ENCODE measurements at places on chromosomes 3 and 15. TPM values are rescaled to one million over a fixed set of nuclear protein-coding genes. Genes with fewer than 3 reads are reported as not detected.

DNA sequence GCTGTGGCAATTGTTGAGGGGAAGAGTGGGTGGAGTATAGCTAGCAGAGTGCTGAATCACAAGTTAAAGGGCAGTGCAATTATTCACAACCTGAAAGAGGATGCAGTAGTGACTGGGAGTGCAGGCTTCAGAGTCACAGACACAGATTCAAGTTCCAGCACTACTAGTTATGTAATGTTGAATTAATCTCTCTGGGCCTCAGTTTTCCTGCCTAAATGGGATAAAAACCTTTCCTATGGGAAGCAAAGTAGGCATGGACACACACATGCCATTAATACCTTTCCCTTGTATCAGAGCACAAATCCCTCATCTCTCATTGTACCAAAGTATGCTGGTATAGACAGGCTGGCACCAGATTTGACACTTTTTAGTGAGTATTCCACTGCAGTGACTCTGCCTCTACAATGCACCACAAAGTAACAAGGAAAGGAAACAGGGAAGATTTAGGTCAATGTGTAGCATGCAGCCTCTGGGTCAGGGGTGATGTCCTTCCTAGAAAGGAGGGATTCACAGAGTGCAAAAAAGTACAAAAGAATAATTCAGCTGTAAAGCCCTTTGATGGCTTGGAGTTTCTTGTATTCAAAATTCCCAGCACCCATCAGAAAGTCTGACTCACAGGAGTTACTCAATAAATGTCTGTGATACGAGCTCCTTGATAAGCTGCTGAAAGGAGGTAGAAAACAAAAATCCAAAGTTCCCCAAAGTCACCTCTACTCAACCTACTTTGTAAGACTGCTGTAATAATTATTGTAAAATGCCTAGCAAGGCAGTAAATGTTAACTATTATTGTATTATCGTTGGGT lies 507.5 kb upstream of the TGFBR2 start:
- DNase-seq = no peak

DNA sequence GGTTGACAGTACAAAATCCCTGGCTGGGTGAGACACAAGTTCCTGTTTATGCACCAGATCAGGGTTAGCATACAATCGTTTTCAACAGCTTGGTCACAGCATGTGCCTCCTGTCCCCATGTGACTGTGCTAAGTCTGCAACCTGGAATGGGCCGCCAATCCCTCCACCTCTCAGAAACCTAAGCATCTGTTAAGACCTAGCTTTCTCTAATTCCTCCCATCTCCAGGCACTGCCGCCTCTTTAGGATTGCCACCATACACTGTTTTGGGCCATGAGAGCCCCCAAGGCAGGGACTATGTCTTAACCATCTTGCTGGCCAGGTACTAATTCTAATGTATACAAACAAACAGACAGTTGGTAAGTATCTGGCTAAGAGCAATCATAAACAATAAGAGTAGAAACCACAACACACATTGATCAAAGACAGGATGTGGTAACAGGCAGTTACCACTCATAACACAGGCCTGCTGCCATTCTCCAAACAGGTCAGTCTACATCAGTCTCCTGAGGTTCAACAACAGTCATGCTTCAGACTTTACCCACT lies 25.6 kb downstream of the SEC22C start:
- no peak for DNase-seq

DNA sequence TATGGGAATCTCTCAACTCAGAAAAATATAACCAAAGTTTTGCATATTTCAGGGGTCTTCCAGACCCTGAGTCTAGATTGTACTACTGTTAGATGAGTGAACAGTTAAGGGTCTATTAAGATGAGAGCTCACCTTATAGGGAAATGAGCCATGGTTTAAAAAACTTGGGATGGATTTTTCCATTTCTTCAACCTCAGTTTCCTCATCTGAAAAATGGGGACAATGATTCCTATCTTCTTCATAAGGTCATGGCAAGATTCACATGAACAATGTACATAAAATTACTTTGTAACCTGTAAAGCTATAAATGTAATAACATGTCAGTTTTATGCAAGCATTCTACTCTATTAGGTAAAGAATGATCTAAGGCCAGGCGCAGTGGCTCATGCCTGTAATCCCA lies 28.7 kb downstream of the NPTN start:
- DNase-seq = no peak

DNA sequence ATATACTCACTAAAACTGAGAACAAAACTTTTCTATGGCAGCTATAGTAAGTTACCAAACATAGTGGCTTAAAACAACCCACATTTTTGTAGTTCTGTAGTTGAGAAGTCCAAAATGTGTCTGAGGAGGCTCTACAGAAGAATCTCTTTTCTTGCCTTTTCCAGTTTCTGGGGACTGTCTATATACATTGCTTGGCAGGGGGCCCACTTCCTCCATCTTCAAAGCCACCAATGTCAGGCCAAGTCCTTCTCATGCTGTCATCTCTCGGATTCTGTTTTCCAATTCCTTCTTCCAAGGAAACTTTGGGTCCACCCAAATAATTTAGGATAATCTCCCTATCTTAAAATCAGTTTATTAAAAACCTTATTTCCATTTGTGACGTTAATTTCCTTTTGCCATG lies 92.7 kb downstream of the DLG1 start:
- DNase-seq = no peak

- DNase-seq = no peak
Measured at GRCh38 chr3:106381939-106382335, 513.1 kb upstream of the CBLB start.

DNA sequence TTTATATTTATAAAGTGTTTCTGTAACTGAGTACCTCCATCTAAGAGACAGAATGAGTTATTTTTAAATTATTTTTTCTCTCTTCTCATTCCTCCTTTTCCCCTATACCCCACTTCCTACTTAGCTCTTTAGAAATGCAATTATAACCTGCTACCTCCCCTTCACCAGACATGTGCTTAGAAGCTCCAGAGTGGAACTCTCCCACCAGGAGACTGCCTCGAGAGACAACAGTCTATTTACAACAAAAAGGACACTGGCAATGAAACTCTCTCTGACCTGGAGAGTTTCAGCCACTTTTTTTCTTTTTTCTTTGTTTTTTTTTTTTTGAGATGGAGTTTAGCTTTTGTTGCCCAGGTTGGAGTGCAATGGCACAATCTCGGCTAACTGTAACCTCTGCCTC lies 109.4 kb upstream of the PLXND1 start:
- no peak for DNase-seq

DNA sequence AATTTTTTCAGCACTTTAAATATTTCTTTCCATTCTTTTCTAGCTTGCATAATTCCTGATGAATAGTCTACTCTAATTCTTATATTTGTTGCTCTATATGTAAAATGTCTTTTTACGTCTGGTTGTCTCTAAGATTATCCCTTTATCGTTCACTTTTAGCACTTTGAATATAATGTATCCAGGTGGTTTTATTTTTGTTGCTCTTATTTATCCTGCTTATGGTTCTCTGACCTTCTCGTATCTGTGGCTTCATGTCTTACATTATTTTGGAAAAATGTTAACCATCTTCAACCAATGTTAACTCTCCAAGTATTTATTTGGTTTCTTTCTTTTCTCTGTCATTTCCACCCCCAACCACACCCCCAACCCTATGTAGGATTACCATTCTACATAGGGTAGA lies 30.0 kb upstream of the RFX7 start:
- DNase-seq = no peak

- DNase-seq = no peak
Measured at GRCh38 chr3:195270079-195270816, 711 bp downstream of the XXYLT1 start.

DNA sequence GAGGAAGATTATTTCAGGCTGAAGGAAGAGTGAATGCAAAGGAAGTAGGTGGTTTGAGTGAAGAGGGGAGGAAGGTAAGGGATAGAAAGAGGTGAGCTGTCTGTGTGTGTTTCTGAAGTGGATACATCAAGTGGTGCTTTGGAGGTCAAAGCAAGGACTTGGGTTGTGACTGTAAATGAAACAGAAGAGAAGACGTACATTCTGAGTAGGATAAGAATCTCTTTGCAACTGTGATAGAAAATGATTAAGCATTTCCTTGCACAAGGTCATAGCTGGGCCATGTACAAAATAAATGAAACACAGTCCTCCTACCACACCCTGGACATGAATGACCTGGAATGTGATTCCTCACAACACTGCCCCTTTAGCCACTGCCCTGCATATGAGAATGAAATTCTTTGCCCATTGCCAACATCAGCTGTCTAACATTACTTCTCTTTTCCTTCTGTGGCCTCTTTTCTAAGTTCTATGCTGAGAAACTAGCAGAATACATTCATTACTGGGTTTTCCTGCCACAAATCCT lies 28.3 kb upstream of the MINDY4B start:
- DNase-seq = no peak

DNA sequence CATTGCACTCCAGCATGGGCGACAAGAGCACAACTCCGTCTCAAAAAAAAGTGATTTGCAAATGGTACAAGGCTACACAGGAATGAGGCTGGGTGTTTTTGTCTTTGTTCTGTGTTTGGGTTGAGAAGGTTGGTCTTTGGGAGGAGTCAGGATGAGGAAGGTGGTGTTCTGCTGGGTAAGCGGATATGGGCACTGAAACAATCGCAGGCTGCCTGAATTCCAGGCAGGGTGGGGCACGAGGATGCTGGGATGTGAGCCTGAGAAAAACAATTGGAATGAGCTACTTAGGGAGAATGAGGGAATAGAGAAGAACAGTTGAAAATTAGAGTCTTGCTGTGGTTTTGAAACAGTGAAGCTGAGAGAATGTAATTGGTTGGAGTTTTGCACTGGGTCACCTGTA lies 51.6 kb downstream of the ZBTB38 start:
- DNase-seq = no peak

- DNase-seq = no peak
Measured at GRCh38 chr3:33392703-33393125, 47.5 kb downstream of the UBP1 start.

DNA sequence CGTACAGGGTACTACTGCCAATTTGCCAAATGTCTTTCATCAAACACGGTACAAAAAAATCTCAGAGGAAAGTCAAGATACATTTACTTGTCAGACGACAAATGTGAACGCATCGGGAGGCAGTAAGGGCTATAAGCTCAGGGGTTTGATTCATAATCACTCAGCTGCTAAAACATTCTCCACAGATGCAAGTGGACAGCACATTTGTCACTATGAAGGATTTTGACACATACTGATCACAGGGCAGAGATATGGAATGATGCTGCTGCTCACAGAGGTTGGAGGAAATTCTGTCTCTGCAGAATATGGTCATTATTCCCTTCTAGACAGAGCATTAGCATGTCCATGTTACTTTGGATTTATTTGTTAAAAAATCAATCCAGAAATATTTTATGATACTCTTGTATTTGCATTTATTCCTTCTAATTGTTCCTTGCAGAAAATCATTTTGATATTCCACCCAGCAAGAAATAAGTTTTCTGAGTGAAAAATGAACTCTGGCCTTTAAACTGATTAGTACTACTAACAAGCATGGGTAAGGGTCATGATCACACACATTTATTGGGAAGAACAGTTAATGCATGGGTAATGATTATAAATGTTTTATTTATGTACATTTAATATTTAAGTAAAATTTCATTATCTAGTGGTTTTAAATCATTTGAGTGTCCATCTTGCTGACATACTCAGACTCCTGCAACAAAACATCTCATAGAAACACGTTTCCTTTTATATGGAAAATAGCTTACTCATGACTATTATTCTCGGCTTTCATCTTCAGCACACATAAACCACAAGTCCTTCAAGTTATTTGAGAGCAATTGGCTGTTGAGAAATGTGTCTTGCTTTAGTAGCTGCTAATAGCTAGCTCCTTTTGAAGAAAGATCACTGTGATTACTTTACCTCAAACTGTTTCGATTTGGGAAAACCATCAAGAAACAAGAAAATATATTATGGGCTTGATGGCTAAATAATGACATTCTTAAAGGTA lies 559.3 kb downstream of the MECOM start:
- no peak for DNase-seq

DNA sequence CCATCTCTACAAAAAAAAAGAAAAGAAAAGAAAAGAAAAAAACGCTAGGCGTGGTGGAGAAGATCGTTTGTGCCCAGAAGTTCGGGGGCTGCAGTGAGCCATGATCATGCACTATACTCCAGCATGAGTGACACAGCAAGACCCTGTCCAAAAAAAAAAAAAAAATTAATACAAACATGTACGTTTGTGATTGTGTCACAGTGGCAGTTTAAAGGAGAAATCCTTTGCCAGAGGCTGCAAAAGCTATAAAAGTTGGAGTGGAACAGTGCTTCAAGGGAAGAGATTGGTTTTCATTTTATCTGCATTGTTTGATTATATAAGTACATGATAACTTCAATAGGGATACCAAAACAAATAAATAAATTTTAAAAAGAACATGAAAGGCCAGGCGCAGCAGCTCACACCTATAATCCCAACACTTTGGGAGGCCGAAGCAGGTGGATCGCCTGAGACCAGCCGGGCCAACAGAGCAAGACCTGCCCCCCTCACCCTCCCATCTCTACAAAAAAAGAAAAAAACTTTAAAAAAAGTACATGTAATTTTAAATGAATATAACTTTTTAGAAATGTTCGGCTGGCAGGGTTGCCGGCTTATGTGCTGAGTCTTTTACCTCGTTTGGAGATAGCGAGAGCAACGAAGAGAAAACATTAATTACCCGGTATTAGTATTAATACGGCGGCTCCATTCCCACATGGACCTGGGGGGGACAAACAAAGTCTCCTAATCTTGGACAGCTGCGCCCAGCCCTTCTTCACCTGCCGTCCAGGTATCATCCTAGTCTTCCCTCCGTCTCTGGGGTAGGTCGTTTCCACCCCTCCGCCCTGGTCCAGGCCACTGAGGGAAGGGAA lies 573 bp upstream of the DIS3L start:
- DNase-seq = no peak

TTLL13 gene
- 0.89 TPM for total RNA-seq

FBXO40 gene
- total RNA-seq = not detected

ZNF860 gene
- not detected for total RNA-seq

IL20RB gene
- total RNA-seq = 22.9 TPM

TM4SF18 gene
- 16.6 TPM for total RNA-seq

IL17RB gene
- 5.2 TPM for total RNA-seq

All from upper lobe of left lung (tissue), 6 donors.